T-helper 17 cell (primary cell): ENCODE measurements at places on chromosomes 2 and 18.

DNA sequence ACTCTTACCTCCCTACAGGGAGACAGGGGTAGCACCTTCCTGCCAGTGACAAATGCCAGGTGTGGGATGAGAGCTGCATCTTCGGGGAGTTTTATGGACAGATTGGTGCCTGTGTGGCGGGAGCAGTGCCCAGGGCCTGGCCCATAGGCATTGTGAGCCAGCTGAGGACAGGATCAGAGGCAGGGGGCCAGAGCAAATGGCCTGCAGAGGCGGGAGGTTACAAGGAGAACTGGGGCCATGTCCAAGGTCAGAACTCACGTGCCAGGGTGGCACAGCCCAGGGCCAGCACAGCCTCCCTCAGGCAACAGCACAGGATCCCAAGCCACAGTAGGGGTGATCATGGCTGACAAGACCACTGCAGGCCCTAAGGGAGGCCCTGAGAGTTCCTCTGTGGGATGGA is 40.2 kb upstream of the MCFD2 start:
- no peak for DNase-seq

- DNase-seq = no peak
Measured at GRCh38 chr2:5867056-5867455, 174.9 kb downstream of the SOX11 start.

DNA sequence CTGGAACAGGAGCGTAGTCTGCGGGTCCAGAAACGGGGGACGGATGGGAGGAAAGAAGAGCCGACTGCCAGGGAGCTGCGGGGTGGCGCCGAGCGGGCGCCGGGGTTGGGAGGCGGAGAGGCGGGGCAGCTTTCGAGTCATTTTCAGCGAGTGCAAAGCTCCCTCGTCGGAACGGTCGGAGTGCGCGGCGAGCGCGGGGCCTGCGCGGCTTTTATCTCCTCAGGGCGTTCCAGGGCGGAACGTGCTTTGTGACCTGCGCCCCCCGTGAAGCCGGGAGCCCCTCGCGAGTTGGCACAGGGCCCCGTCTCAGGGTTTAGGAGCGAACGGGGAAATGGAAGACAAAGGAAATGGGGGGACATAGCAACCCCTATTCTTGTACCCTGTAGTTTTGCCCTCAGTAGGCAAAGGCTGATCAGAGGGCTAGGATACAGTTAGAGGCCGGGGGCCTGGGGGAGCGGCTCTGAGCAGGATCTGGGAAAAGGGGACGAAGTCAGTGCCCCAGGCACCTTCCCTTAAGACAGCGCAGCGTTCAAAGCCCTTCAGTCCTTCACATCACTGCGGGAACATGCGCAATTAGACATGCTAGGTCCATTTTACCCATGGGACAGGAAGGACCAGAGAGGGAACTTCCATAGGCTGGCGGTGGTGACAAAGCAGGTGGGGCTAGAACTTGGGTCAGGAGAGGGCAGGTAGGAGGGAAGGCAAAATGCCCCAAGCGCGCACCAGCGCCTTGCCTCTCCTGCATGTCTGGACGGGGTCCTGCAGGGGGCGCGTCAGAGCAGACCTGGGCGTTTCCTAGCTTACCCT is 60.1 kb upstream of the IL1RL1 start:
- DNase-seq = peak; percentile 56

GRCh38 chr2:203586696-203587095 is 51.6 kb upstream of the RAPH1 start:
- DNase-seq = no peak

DNA sequence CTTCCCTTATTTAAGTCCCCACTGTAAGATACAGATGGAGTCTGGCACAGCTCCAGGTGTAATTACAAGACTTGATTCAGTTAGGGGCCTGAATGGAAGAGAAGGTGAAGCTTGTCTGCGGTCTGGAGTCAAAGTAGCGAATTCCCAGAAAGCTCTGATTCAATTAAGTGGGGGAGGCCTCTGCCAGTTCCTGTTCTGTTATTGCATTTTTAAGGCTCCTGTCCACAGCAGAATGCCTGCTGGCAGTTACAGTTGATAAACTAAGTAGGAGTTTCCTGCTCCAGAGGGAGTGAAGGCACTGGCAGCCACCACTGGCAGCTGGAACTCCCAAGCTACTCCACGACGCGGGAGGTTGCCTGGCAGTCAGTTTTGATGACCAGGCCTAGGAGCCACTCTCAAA is 181.1 kb downstream of the SOCS6 start:
- no peak for DNase-seq

DNA sequence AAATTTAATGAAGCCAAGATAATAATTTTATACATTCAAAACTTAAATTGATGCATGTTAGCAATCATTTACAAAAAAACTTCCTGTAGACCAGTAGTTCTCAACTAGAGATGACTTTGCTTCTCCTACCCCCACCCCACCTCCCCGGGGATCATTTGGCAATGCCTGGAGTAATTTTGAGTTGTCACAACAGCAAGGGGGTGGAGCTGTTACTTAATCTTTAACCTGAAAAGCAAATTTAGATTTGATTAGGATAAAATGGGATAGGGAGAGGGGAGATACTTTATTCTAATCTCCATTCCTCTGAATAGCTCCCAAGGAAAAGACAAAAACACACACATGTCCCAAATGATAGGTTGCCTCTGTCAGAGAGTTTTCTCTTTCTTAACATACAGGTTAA is 4.2 kb downstream of the SLC40A1 start:
- DNase-seq = no peak
